ENCODE measurements at places on chromosomes 1 and 21. TPM values are rescaled to one million over a fixed set of nuclear protein-coding genes. Genes with fewer than 3 reads are reported as not detected.

The LRRC3 gene
- total RNA-seq: 3.9 TPM

The STUM gene
- total RNA-seq: not detected

The UBE2G2 gene
- total RNA-seq: 103 TPM

The SLAMF8 gene
- 0.70 TPM for total RNA-seq

- no peak for DNase-seq
Measured at GRCh38 chr1:181640956-181641355, 157.6 kb downstream of the CACNA1E start.

DNA sequence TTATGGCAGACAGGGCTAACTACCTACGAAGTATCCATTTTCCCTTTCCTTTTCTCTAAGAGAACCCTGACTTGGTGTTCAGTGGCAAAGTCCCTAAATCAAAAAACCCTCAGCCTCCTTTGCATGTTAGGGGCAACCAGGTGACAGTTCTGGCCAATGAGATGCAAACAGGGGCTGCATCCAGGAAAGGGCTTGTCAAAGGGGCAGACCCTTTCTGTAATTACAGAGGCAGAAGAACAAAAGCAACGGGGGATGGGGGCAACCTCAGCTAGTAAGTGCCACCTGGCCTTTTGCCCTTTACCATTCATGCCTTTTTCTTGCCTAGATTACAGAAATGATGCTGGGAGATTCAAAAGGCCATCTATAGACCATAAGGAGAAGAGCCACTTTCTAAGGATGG, 34.4 kb downstream of the GLUL start:
- no peak for DNase-seq

- DNase-seq: no peak
Measured at GRCh38 chr1:5369223-5369622, 623.0 kb downstream of the NPHP4 start.

All from activated CD8-positive, alpha-beta memory T cell treated with anti-CD3 and anti-CD28 coated beads, Interleukin-2, amount 10 ng/mL, durations not matched to agents 7 days and 5 days (primary cell).